ENCODE measurements at places on chromosomes 5 and 9.

DNA sequence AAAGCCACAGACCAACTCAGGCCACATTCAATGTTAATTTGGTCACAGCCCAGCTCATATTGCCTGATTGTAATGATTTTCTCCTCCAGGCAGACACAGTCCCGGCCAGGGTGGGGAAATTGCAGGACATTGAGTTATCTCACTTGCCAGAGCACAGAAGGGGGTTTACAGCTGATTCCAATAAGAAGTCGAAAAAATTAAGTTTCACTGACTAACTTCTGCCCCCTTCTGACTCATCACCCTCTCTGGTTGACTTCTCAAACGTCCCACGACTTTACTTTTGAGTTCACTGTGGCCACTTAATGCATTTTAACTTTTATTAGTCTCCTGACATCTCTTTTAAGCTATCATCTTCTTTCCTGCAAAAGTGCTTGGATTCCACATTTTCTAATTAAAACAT is 321.4 kb upstream of the WWC1 start:
- DNase-seq = no peak

GRCh38 chr5:157827423-157827822 is 31.5 kb downstream of the CLINT1 start:
- no peak for DNase-seq

DNA sequence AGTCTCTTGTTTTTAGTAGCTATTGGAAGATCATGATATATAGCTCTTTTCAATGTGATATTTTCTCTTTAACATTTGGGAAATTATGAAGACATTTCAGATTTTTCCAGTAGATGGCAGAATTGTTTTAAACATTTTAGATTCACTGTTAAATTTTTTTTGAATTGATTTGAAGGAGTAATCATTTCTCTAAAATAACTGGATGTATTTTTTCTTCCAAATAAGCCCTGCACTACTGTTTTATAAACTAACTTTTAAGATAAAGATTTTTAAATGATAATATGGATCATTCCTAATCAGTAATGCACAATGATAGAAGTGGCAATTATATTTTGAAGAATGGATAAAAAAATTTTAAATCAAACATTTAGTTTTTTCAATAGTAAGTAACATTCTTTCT is 14.2 kb downstream of the NDUFAF2 start:
- no peak for DNase-seq

- DNase-seq = no peak
Measured at GRCh38 chr9:87336407-87336806, 161.3 kb upstream of the DAPK1 start.

DNA sequence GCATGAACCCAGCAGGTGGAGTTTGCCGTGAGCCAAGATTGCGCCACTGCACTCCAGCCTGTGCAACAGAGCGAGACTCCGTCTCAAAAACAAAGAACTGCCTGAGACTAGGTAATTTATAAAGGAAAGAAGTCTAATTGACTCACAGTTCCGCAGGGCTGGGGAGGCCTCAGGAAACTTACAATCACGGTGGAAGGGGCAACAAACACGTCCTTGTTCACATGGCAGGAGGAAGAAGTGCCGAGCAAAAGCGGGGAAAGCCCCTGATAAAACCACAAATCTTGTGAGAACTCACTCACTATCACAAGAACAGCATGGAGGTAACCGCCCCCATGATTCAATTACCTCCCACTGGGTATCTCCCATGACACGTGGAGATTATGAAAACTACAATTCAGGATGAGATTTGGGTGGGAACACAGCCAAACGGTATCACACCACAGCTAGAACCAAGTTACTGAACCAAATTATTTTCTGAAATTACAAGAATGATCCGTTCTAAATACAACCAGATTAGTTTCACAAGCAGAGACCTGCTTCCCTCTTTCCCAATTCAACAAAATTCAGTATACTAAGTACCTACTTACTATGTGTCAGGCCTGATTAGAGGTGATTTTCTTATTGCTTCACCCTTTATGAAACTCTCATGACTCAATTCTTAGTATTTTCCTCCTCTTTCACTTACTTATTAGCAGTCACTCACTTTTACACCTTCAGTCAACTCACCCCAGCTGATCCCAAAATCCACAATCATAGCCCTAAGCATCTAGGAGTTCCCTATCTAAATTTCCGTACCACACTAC is 8.4 kb downstream of the UBTD2 start:
- no peak for DNase-seq

- DNase-seq = no peak
Measured at GRCh38 chr9:74304598-74304997, 192.5 kb upstream of the RORB start.

Data from Right ventricle myocardium inferior (tissue), 1 donor.